Stimulated activated CD4-positive, alpha-beta T cell treated with anti-CD3 and anti-CD28 coated beads, Interleukin-1b, Interleukin-23, amount 100 ng/mL, for 48 hours (primary cell): ENCODE measurements at places on chromosomes 3 and 15.

DNA sequence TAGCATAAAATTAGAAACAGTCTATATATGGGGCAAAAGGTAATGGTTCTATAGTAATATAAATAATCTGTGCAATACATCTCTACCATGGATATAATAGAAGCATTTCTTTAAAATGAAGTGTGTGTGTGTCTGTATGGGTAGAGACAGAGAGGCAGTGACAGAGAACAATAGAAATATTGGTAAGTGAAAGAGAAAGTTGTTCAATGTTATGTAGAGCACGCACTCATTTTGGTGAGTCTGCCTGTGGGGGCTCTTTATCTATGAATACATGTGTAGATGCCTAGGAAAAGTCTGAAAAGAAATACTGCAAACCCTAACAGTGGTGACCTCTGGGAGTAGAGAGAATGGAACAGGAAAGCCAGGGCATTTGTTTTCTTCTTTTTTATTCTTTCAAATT, 182.6 kb downstream of the STAC start:
- no peak for DNase-seq

GRCh38 chr3:14558029-14558428, 17.9 kb upstream of the GRIP2 start:
- no peak for DNase-seq

GRCh38 chr3:15955968-15956367, 158.2 kb upstream of the ANKRD28 start:
- no peak for DNase-seq

DNA sequence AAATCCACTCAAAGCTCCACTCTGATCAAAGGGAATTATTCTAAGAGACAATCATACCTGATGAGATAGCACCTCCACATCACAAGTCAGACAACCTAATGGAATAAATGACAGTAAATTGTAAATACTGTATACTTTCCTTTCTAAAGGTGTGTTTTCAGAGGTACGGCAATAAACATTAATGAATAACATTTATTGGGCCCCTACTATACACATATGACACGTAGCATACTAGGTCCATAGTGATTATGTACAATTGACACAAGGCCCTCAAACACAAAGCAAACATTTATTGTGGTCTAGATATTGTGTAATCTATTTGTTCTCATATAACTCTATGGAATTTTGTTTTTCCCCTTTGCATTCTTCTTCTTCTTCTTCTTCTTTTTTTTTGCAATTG, 429.8 kb downstream of the FOXP1 start:
- no peak for DNase-seq

DNA sequence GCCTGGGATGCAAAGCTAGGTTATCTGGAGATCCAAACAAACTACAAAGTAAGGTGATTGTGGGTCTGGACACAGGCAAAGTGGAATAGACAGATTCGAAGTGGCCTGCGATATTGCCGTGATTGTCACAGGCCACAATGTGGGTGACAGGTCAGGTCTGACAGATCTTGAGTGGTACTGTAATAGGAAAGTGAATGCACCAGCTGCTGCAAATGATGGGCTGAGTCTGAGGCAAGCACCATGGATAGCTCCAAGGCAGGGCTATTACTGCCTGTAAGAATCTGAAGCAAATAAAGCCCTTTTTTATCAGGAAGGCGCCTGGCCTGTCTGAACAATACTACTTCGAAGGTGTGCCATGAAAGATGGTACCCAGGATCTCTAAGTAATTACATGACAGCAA, 10.0 kb downstream of the ARMC8 start:
- no peak for DNase-seq

GRCh38 chr3:125212091-125212508, 448 bp downstream of the SLC12A8 start:
- no peak for DNase-seq

DNA sequence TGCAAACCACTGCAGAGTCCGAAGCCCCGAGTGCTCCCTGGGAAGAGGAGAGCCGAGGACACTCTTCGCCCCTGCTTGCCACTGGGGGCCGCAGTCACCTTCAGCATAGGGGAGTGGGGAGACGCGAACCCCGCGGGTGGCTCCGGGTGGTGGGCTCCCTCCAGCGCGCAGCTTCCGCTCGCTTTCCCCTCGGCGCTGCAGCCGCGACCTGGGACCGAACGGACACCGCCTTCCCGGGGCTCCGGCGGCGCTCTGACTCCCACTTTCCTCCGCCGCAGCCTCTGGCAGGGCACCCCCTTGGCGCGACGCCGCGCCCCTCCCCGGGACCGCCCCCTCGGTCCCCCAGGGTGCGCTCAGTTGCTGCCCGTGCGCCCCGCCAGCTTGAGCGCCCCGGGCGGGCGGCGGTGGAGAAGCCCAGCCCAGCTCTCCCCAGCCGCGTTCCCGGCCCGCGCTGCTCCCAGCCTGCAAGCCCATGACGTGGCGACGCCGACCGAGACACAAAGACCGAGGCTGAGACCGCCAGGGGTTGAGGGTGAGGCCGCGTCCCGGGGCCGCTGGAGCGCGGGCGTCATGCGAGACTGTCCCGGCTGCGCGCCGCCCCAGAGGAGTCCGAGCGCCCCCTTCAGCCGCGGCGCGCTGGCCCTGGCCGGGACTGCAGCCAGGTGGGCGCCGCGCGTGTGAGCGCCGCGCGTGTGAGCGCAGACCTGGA, at the start of gene MINAR1:
MINAR1 (plus strand) TSS at position 701 of the 709 bp plus-strand sequence. CDS start 23,812 bp downstream, outside the sequence.
- DNase-seq, result peak; percentile 10

DNA sequence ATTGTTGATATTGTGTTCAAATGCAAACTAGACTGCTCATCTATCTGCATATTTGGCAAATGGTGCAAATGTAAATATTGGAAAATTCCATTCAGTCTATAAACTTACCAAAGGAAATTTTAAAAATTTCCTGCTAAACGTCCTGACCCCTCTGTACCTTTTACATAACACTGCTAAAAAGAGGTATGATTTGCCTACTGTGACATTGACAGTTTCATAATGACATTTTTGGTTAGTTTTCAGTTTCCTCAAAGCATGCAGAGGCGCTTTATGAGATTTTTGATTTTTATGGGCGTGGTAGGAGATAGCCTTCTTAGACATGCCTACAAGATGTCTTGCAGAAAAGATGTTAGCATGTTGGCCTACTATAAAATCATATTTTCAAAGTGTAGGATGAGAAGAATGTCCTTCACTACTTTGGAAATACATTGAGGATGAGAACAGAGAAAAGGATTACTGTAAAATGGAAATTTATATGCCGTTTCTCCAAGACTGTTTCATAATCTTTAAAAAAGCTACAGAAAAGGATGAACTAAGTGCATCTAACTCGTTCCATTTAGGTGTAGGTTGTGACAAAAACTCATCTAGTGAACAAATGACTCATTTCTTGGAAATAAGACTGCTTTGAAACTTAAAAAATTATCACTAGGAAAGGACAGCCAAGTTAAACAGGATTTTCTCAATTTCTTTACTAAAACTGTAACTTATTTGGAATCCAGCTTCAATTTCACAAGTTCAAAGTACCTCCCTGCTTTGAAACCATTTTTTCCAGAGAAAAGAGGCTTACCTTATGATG, 14.5 kb upstream of the ISLR start:
- no peak for DNase-seq

GRCh38 chr3:58296269-58296668, 9.8 kb upstream of the RPP14 start:
- no peak for DNase-seq

DNA sequence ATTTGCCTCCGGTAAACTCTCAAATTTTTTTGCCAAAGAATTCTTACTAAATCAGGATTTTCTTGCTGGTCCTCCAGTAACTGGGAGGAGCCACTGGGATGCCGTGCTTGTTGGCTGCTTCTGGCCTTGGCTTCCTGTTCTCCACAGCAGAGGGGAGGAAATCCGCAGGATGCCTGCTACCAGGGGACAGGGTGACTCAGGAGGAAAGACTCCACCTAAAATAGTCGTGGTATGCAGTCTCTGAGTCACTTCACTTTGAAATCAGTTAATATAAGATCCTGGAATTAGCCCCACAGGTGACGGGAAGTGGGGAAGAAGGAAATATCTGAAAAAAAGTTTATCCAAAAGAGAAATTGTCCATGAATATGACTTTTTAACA, 6.5 kb upstream of the TM4SF18 start:
- DNase-seq, result no peak

DNA sequence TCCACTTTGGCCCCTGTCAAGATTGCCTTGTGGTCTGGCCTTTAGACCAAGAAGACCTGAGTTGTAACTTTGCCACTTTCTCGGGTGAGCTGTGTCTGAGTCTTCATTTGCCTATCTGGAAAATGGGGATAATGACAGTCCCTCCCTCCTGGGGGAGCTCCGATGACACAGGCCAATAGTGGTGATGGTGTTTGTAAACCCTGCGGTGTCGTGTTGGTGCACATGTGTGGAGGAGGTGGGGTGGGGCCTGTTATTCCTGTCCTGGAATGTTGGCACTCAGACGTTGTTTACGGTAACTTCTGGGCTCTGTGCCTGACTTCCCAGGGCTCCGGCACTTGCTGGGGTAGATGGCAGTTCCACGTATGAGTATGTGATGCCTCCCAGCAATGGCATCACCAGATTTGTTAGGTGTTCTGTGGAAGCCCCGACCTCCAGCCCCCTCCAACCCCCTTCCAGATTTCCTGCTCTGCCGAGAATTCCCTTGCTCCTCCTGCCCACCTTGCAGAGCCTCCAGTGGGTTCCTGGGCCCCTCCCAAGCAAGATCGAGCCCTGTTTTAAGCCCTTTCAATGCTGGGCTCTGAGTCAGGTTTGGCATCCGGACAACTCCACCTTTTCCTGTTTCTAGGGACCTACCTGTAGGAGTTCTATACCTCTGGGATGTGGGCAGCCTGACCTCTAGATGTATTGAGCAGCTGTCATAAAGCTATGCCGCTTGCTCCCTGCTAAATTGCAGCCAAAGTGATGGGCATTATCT, 31.4 kb downstream of the HRH1 start:
- DNase-seq, result no peak

- DNase-seq, result no peak
Observed at GRCh38 chr3:112925969-112926368, 48.9 kb downstream of the CD200R1 start.

DNA sequence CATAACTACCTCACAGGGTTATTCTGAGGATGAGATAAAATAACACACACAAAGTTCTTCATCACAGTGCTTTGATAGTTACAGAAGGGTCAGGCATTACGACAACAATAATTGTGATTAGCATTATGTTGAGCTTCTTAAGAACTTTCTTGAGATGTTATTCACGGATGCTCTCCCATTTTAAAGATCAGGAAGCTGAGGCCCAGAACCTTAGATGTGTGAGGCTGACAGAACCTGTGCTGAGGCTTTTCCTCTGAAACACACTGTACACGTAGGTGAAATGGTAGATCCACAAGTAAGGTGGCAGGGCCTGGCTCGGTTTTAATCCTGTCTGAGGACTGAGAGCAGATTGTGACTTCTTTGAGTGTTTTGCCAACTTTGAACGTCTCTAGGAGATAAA, 211.2 kb upstream of the BHLHE40 start:
- no peak for DNase-seq

GRCh38 chr3:61809879-61810278, 248.5 kb downstream of the PTPRG start:
- DNase-seq, result no peak

GRCh38 chr3:48402907-48403306, 27.0 kb downstream of the PLXNB1 start:
- no peak for DNase-seq

GRCh38 chr15:66107070-66107469, 146.5 kb downstream of the MEGF11 start:
- DNase-seq, result no peak

DNA sequence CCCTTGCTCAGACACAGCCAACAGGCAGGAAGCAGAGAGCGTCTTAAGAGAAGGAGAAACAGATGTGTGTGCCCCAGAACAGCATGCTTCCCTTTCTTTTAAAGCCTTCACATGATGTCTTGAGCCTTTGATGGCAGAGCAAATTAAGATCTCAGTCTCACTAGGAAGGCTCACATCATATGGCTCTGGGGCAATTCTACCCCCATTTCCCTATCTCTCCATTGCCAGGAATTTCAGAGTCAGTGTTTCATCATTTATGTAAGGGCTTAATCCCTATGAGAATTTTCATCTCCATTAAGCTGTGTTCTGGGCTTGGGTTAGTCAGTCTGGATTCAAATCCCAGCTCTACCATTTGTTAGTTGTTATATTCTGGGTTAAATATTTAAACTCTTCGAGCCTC, 41.4 kb upstream of the GLCE start:
- no peak for DNase-seq

DNA sequence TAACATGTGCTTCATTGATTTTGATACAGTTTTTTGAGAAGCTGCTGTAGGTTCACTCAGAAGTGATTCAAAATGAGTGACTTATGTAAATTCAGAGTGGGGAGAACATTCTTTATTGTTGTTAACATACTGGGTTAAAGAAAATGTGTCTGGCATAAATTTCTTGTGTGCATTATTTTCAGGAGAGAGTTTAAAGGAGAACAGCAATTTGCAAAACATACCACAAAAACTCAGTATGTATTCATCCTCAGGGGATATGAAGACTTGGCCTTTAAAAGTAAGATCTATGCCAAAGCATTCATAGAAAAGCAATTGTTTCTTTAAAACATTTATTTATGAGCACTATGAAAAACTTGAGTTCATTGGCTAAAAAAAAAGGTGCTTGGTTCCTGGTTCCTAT, 1089.8 kb downstream of the ROBO2 start:
- DNase-seq, result no peak

- DNase-seq, result no peak
Observed at GRCh38 chr3:54999159-54999558, 71.3 kb upstream of the LRTM1 start.

- DNase-seq, result no peak
Observed at GRCh38 chr3:61774279-61774890, 213.0 kb downstream of the PTPRG start.

DNA sequence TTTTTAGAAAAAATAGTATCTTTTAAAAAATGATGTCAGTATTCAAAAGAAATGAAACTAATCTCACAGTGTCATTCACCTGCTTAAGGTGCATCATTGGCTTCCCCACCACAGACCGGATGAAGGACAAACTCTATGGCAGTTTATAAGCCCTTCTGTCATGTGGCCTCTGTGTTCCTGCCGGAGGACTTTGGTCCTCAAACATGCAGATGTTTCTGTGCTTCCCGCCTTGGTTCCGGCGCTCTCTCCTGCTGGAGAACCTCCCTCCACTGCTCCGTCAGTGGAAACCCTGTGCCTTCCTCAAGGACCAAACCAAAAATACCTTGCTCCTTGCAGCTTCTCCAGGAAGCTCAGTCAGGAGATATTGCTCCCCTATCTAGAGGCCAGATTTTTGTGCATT, 326.3 kb downstream of the UACA start:
- no peak for DNase-seq

DNA sequence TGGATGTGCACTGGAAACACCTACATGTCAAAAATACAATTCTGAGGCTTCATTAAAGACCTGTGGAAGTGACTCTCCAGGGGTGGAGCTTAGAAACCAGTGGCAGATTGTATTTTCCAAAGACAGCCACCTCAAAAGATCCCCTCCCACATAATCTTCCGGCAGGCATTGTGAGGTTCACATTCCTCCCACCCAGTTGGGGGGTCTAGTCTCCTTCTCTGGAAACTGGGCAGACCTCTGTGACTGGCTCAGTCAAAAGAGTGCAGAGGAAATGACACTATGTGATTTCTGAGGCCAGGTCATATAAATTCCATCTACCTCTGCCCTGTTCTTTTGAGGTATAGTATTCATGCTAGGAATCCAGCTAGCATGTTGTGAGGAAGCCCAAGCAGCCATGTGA, 1.9 kb upstream of the CFAP92 start:
- no peak for DNase-seq
